GM12891 (cell line): ENCODE measurements at places on chromosomes 3 and 15.

GRCh38 chr3:71998995-71999673 is 214.2 kb upstream of the PROK2 start:
- DNase-seq: no peak

DNA sequence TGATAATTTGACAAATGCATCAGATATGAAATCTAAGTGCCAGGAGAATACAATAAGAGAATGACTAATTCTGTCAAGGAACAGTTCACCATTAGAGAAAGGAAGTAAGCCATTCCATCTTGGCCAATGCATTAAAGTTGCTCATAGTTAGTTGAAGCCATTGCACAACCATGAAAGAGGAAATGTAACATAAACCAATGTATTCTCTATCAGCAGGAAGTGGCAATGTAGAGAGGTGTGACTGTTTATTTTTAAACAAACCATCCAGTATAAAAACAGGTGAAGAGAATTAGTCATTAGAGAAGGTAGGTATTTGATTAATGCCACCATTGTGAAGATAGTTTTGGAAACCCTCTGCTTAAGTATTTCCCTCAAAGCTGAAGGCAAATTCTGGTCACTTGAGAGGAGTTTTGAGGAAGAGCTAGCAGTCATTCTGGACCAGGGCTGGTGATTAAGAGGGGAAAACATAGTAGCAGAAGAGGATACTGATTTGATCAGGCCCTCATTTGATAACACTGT is 10.7 kb upstream of the ANXA2 start:
- no peak for DNase-seq

GRCh38 chr15:41606997-41607396 is 48.0 kb downstream of the TYRO3 start:
- DNase-seq: no peak

DNA sequence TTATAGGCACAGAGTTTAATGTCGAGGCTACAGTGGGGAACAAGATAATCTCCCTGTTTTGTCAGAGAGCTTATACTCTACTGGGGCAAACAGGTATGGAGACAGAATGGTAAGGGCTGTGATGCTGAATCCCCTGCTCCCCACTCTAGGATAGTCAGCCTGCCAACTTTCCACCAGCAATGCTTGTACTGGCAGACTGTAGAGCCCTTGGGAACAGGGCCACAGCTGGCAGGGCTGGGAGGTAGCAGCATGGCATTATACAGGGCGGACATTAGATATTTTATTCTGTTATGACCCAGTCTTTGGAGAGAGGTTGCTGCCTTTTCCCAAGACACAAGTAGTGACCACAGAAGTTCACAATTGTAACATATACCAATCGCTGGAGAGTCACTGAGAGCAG is 91.2 kb downstream of the ARRDC4 start:
- no peak for DNase-seq

- no peak for DNase-seq
Observed at GRCh38 chr3:71389911-71390573, 193.5 kb downstream of the FOXP1 start.

GRCh38 chr15:41772720-41773331 is 1.5 kb upstream of the MAPKBP1 start:
- peak; percentile 40 for DNase-seq

GRCh38 chr3:104291878-104292277 is 1074.8 kb upstream of the ALCAM start:
- no peak for DNase-seq

DNA sequence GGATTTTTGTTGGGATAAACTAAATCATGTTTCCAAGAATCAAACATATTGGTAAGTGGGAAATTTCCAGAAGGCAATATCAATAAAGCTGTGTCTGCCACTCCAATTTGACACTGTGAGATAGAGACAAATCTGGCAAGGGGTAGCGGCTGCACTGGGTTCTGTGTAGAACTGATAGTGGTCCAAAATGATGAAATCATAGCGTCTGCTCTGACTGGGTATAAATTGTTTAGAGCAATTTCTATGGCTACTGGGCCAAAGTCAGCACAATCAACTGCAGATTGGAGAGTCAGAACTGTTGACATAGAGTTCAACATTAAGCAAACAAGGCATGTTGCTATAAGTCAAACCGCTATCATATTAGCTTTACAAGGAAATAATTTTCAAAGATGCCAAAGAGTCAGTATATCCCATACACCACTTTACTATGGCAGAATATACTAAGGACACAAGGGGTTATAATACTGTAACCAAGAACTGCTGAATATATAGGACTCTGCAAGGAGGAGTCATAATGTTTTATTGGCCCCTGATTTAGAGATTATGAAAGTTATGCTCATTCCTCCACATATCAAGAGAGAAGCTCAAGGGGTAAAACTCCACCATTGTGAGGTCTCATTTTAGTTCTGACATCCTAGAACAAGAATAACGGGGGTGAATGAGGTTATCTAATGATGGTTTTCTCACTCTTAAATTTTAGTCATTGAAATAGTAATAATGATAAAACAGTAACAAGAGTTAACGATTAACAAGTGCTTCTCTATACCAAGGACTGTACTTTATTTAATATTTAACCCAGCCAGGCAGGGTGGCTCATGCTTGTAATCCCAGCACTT is 309.7 kb upstream of the GADL1 start:
- DNase-seq: no peak

- DNase-seq: no peak
Observed at GRCh38 chr3:73614419-73614818, 10.3 kb downstream of the PDZRN3 start.

DNA sequence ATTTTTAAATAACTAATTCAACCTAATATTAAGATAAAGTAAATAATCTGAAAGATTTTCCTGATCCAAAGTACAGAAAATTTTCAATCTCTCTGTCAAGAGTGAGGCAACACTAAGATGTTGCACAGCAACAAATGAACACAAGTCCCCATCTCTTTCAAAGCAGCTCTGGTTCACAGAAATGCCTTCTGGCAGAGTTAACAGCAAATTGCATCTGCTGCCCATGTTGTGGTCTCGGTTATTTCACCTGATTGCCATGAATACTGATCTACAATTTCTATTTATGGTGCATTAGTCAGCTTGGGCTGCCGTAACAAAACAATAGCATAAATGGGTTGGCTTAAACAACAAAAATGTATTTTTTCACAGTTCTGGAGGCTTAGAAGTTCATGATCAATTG is 167.3 kb downstream of the BCHE start:
- DNase-seq: no peak

- no peak for DNase-seq
Observed at GRCh38 chr3:67765575-67765974, 111.2 kb upstream of the SUCLG2 start.

DNA sequence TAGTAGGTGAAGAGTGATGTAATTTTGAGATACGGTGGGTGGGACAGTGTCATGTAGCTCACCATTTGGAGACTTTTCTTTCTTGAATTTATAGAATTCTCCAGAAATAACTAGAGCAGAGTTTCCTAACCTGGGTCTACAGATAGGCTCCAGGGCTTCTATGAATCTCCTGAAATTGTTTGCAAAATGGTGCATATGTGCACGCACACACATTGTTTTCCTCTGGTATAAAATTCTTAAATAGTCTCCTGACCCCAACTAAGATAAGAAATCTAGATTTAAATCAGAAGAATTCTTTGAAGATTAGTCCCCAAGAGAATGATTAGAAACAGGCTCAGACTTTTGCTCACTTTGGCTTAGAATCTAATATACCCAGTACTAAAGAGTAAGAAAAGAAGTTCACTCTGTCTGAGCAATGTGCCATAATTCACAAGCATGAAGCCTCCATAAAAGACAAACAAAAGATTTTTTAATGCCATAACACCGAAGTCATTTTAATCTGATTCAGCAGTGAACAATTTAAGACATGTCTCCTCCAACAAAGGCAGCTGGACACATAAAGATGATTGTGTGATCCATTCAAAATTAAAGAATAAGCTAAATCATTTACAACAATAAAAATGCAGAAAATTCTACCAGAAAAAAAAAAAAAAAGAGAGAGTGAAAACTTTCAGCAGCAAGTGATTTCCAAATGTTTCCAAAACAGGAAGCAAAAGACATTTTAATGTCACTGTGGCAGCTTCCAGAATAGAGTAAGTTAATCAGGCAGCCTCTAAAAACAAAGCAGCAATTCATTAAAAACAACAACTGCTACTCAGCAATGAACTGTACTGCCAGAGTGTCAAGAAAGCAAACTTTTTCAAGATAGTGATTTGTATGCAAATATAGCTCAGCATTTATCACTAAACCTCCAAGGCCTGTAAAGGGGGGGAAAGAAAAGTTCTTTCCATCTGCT is 975.5 kb upstream of the CFAP20DC start:
- DNase-seq: no peak

GRCh38 chr3:39005295-39005694 is 46.4 kb downstream of the SCN11A start:
- DNase-seq: no peak

GRCh38 chr15:73927476-73928240 is 1.4 kb downstream of the LOXL1 start:
- peak; percentile 72 for DNase-seq

- no peak for DNase-seq
Observed at GRCh38 chr15:23565395-23566070, at the start of gene MKRN3. MKRN3 (plus strand) TSS chr15:23565674; CDS start chr15:23565783, 109 bp downstream.

- DNase-seq: no peak
Observed at GRCh38 chr3:69914395-69914794, 85.1 kb upstream of the SAMMSON start.

DNA sequence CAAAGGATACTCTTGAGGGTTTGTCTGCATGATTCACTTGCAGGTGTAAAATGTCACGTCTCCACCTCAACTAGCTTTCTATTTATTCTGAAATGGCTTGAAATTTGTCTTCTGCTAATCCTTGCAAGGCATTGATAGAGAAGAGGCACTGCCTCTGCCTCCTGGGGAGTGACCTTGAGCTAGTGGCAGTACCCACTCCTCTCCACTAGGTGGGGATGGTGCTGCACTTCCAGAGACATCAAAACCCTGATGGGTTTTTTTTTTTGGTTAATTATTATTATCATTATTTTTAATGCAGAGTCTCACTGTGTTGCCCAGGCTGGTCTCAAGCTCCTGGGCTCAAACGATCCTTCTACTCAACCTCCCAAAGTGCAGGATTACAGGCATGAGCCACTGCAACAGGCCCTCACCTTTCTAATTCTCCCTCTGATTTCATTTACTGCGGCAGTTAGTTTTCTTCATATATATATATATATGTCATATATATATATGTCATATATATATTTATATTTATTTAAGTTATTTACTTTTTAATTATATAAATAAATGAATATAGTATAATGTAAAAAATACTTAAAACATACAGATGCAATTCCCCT is 117.6 kb upstream of the EIF1B start:
- peak; percentile 49 for DNase-seq

DNA sequence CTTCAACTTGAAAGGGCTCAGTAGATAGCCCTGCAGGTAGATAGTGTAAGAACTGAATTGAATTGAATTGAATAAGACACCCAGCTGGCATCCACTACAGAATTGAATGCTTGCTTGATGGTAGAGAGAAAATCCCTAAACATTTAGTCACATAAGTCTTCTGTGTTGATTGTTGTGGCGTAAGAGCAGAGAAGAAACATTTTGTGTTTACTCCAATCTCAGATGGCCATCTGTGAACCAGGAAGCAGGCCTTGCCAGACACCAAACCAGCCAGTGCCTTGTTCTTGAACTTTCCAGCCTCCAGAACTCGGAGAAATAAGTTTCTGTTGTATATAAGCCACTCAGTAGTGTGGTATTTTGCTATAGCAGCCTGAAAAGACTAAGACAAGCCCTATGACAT is 43.6 kb downstream of the SST start:
- no peak for DNase-seq

- DNase-seq: no peak
Observed at GRCh38 chr15:38477637-38478036, 23.7 kb downstream of the FAM98B start.
